ENCODE measurements at places on chromosomes 5 and 9. TPM values are rescaled to one million over a fixed set of nuclear protein-coding genes. Genes with fewer than 3 reads are reported as not detected.

DNA sequence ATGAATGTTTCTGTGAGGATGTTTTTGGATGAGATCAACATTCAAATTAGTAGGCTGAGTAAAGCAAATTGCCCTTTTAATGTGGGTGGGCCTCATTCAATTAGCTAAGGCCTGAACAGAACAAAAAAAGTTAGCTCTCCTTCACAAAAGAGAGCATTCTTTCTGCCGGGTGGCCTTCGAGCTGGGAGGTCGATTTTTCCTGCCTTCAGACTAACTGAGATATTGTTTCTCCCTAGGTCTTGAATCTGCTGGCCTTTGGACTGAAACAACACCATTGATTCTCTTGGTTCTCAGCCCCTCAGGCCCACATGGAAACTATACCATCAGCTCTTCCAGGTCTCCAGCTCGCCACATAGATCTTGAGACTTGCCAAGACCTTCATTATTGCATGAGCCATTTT lies 29.1 kb upstream of the FREM1 start:
- H3K4me1 ChIP-seq = no peaks in the 10 kb centered on the region
- no peak overlapping the region for H3K4me3 ChIP-seq
- no peak for DNase-seq

DNA sequence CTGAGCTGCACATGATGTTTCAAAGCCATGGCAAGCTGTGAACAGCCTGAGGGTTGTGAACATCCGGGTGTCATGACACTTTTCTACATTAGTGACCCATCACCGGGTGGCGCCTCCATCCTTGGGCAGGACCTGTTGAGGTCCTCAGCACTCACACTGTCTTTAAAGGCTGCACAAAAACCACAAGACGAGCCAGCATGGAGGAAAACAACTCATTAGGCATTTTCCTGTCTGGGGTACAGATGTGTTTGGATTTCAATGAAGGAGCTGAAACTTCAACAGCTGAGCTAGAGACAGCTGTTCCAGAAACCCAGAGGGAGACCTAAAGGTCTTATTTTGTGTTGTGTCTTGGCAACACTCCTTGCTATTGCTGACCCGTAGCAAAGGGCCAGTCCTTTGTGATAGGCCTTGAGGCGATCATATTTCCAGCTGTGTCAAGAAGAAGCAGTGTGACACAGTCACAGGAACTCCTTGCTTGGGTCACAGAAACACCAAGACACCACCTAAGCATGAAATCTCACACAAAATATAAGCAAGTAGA lies 151.8 kb upstream of the VLDLR start:
- DNase-seq = peak; percentile 66
- H3K4me1 ChIP-seq = no peaks in the 10 kb centered on the region
- no peak overlapping the region for H3K27ac ChIP-seq

PCDHGA2 gene
- 2.0 TPM for total RNA-seq

SLC1A3 gene
- 31.7 TPM for total RNA-seq

GRCh38 chr5:170315154-170315553 lies 17.6 kb upstream of the LCP2 start:
- peak overlapping the region; percentile 83 for H3K27ac ChIP-seq
- DNase-seq = no peak
- H3K27me3 ChIP-seq = no peaks in the 10 kb centered on the region
